ENCODE measurements at places on chromosomes 7 and 10.

GRCh38 chr10:59991661-59992060 lies 85.3 kb upstream of the CCDC6 start:
- DNase-seq = peak; percentile 8

- DNase-seq = no peak
These were observed 3.9 kb upstream of the GPRIN2 start for GRCh38 chr10:46560381-46560780.

GRCh38 chr7:65974191-65974801 lies 7.7 kb downstream of the GUSB start:
- DNase-seq = no peak

DNA sequence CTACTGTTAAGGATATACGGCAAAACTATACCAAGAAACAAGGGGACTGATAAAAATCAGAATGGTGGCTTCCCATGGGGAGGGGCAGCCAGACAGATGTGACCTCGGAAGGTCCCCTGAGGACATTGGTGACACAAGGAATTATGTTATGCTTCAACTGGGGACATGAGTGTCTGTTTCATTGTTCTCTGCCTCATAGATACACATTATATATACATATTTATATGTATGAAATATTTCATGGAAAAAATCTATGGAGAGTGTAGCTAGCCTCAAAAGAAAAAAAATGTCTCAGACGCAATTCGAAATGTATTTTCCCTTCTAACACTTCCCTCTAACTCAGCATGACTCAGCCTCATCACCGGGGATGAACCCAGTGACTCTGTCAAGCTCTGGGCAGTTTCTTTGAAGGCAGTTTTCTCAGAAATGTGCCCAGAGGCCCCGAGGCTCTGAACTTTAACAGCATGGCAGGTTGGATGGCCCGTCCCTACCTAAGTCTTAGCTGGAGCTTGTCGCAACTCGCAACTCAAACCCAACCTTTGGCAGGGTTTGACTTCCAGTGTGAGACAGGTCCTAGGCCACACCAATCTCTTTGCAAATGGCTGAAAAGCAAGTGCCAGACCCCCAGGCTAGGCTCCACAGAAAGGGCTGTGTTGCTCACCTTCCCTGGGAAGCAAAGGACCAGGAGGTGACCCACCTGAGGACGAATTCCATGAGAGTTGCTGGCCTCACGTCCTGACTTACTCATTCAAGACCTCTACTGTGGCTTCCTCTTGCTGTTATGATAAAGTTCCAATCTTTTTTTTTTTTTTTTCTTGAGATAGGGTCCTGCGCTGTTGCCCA lies 86.9 kb downstream of the CARD11 start:
- no peak for DNase-seq

GRCh38 chr10:23275355-23275754 lies 69.2 kb downstream of the C10orf67 start:
- DNase-seq = no peak

Data from COR-L47 (cell line).